ENCODE measurements at places on chromosomes 3 and 15.

DNA sequence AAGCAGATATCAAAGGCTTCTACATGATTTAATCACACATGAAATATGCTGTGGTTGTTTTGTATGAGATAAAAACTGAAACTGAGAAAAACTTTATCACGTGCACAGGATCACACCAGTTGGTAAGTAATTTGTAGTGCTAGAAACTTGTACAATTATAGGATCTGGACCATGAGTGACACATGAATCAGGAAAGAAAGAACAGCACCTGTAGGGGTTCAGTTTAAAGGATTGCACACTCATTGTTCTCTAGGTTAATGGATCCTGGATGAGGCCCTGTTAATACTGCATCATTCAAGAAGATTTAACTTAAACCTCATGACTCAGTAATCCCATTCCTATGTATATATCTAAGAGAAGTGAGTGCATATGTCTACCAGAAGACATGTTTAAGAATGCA lies 87.9 kb downstream of the STT3B start:
- no peak for DNase-seq

- no peak for DNase-seq
Observed at GRCh38 chr15:63473007-63473748, 31.2 kb upstream of the USP3 start.

GRCh38 chr15:67823314-67824196 lies 1.8 kb upstream of the SKOR1 start:
- DNase-seq: no peak

DNA sequence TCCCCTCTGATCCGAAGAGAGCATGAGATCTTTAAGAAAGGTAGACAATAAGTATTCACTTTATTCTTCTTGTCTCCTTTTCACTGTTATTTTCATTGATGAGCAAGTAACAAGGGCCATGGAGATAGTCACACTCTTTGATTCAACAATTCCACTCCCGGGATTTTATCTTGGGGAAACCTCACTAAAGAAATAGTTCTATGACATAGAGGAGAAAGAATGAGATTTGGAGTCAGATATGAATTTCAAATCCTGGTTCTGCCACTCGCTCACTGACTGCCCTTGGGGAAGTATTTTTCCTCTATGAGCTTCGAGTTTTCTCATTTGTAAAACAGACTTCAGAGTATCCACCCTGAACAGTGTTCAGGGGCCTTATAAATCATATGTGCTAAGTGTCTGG lies 514.6 kb downstream of the NLGN1 start:
- no peak for DNase-seq

DNA sequence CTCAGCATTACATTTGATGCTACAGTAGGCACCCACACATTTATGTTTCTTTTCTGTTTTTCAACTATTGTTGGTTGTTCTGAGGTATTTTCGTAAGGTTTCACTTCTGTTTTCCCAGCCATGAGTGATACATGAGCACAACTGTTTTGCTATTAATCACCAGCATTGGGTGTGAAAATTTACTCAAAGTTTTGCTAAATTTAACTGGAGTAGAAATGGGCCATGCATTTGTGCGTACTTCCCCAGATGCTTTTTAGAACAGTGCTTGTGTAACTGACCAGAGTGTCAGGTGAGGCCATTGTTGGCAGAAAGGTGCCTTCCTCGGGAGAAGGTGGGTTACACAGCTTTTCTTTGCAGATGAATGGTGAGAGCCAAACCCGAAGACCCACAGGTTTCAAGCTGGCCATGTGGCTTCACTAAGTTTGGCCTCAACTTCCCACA lies 70.4 kb downstream of the ST6GAL1 start:
- no peak for DNase-seq

DNA sequence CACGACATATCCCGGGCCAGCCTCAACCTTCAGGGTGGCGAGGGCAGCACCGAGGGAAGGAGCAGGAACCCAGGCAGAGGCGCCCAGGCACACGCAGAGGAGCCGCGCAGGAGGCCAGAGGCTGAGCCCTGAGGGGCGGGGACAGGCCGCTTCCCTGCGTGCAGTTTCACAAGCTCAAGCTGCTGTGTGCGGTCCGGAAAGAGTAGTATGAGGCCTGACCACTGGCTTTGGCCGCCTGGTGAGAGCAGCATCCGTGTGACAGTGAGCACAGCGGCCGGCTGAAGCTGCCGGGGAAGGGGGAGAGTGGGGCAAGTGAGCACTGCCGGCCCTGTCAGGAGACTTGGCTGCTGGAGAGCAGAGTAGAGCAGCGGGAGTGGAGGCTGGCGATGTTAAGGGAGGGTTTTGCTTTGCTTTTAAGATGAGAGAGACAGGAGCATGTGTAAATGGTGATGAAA lies 8.7 kb downstream of the ZDHHC19 start:
- DNase-seq: no peak

GRCh38 chr15:77689821-77690220 lies 57.1 kb upstream of the LINGO1 start:
- no peak for DNase-seq

DNA sequence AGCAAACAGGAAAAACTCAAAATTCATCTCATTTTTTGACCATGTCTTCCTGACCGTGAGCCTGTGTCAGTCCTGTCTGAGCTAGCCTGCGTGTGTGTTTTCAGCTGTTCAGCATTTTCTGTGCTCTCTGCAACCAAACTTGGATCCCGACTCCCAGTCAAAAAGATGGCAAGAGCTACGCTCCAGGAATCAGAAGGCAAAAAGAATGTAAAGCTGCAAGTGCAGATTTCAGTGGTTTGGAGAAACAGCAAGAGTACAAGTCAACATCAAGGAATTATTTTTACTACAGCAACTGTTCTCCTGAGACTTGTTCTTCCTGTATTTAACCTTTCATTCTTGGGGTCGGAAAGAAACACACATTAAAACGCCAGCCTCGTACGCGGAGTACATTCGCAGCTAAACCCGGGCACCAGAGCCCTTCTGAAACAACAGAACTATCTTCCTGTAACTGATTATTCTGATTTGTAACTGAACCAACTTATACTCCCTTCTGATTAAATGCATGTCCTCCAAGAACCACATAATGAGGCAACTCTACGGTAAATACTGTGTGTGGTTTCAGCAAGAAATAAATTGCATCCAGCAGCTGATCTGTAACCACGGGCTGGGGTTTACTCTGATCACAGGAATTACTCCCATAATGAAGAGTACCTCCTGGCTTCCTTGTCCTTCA lies 107.4 kb downstream of the LRIG1 start:
- no peak for DNase-seq

DNA sequence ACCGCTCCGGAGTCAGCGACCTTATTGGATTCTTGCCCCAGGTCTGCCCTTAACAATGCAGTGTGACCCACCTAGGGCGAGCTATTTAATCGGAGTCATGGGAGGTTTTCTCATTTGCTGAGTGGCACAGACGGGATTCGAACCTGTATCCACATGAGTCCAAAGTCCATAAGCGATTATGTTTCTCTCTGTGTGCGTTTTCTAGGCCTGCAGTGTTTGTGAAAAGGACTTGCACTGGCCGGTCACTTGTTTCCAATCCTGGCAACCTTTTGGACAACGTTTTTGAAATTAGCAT lies 691 bp upstream of the HDGFL3 start:
- no peak for DNase-seq

GRCh38 chr15:22949074-22949547 lies 31.1 kb downstream of the CYFIP1 start:
- DNase-seq: peak; percentile 73

GRCh38 chr3:130870423-130870822 lies 23.5 kb upstream of the ATP2C1 start:
- DNase-seq: no peak

DNA sequence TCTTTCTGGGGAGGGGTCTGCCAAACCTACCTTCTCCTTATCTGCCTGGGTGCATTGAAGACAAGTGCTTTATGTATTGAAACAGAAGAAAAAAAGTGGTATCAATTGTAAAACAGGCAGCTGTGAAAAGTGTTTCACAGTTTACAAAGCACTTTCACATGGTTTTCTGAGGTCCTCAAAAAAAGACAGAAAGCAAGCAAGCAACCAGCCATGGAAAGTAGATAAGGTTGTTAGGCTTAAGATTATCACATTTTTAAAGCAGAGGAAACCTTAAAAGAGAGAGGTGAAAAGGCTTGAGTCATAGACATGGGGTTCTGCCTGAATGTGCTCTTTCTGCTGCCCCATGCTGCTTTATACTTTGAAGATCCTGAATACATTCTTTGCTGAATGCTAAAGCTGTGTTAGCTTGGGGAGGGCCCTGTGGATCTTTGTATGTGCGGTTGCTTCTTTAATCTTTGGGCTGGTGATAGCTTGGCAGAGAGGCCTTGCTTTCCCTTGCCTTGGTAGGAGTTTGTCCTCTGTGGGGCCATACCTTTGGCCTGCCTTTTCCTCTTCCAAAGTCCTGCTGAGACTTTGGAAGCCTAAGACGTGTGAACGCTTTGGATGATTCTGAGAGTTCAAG lies 2.6 kb downstream of the SMAD3 start:
- DNase-seq: no peak

GRCh38 chr3:40598962-40599361 lies 74.2 kb downstream of the ZNF621 start:
- DNase-seq: no peak

GRCh38 chr3:44223299-44223698 lies 18.4 kb upstream of the TOPAZ1 start:
- DNase-seq: no peak

GRCh38 chr3:13624021-13624420 lies 75.1 kb downstream of the FBLN2 start:
- DNase-seq: no peak

DNA sequence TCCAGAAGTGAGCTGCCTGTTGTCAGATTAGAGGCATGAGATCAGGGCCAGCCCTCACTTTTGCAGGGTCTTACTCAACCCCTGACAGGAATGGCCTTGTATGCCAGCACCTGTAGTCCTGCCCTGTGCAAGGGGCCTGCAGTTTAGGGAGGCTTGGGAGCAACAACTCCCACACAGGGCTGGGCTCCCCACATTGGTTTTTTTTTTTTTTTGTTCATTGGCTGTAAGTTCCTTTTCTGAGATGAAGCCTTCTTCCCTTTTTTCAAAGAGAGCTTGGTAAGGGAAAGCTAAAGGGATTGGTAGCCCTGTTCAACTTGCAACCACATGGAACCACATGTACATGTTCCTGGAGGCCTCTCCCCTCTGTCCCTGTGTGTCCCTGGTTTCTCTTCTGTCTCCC lies 46.4 kb downstream of the TNFAIP8L3 start:
- DNase-seq: no peak

- no peak for DNase-seq
Observed at GRCh38 chr15:82858932-82859331, 49.5 kb downstream of the WHAMM start.

DNA sequence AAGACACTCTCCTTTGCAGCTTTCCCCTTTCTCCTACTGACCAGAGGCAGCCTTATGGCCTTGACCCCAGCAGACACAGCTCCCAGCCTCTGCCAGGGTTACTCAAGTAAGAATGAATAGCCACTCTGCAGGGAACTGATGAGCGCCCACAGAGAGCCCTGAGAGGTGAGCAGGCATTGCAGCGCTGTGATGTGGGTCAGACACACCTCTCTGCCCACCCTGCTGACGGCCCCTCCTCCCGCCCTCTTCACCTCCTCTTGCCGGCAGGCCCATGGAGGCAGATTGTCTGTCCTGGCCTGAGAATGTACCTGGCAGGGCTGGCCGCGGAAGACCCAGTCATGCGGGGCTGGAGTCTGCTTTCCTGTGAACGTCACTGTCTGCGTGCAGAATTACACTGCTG lies 512.6 kb upstream of the PPP2R3A start:
- no peak for DNase-seq

DNA sequence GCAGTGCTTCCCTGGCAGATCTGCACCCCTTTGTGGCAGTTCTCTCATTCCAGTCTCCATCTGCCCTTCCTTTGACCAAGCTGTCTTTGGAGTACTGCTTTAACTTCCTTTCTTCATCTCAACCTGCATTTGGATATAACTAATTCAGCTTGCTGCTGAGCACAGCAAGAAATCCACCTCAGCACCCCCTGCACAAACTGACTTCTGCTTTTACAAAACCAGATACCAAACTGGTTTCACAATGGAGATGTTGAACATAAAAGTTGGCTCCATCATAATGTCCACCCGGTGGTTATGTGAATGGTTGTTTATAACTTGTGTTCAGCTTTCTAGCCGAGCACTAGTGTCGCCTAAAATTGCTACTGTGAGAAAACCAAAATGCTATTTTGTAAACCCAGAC lies 341.1 kb upstream of the SEMA6D start:
- no peak for DNase-seq

DNA sequence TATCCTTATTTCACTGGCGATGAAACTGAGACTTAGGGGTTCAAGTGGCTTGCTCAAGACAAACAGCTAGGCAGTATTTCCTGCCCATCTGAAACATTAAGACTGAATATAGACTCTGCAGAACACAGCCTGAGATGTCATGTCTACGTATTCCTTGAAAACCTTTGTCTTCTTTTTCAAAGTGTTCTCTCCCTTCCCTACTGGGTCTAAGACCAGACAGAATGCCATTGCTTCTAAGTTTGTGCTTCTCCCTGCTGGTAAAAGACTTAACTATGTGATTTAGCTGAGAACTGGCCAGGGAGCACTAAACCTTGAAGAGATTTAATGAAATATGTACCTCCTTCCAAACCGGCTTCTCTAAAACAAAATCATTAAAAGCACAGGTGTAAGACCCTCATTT lies 9.9 kb downstream of the BCL6 start:
- DNase-seq: no peak

GRCh38 chr3:146166826-146167225 lies 5.8 kb upstream of the PLOD2 start:
- DNase-seq: no peak

DNA sequence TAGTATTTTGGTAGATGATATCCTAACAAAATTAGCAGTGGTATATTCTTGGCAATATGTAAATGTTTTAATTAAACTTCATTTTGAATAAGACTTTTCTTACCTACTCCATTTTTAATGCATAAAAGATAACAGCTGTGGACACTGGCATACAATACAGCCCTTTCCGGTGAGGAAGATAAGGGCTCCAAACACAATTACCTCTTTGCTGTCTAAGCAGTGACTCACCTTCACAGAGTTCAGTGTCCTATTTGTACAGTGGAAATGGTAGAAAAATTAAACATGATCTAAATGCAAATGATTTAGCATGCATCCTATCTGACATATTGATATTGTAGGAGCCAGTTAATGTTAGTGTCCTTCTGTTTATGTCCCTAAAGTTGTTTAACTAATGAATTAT lies 969.4 kb downstream of the PLOD2 start:
- DNase-seq: no peak

GRCh38 chr3:69612791-69613190 lies 126.5 kb upstream of the MITF start:
- DNase-seq: no peak

DNA sequence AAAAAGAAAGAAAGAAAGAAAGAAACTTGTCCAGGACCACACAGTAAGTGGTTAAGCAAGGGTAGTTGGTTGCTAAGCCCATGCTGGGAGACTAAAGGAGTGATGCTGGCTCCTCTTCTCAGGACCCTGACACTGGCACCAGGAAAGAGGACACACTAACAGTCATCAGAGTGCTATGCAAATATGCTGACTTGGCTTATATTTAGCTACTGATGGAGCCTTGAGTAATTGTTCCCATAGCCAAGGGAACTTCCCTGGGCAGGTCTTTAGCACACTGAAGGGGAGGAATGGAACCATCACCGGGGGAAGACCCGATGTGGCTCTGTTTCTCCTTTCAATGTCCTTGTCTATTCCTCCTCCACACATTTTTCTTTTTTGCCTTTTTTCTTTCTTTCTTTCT lies 6.2 kb downstream of the TMEM40 start:
- no peak for DNase-seq

GRCh38 chr3:124034844-124035152 lies 42.9 kb upstream of the ROPN1 start:
- peak; percentile 14 for DNase-seq

- no peak for DNase-seq
Observed at GRCh38 chr3:114455432-114455831, 161.6 kb downstream of the TIGIT start.

GRCh38 chr3:63193647-63194046 lies 84.5 kb upstream of the SYNPR start:
- no peak for DNase-seq

GRCh38 chr3:65961733-65962132 lies 77.0 kb downstream of the MAGI1 start:
- DNase-seq: no peak
